MV-4-11 (cell line): ENCODE measurements at places on chromosomes 1 and 21.

- DNase-seq: no peak
Observed at GRCh38 chr1:87800006-87800405, 471.3 kb downstream of the LMO4 start.

- peak; percentile 29 for DNase-seq
Observed at GRCh38 chr1:84758968-84759491, 68.8 kb upstream of the SSX2IP start.

- no peak for DNase-seq
Observed at GRCh38 chr1:51247499-51247898, 11.4 kb downstream of the RNF11 start.

GRCh38 chr1:160124705-160125478 lies 9.3 kb downstream of the ATP1A2 start:
- DNase-seq: peak; percentile 38

GRCh38 chr1:165857046-165857801 lies 29.8 kb downstream of the UCK2 start:
- DNase-seq: peak; percentile 91

GRCh38 chr1:203366476-203366875 lies 15.6 kb upstream of the FMOD start:
- DNase-seq: no peak

GRCh38 chr1:6123816-6124215 lies 56.3 kb downstream of the CHD5 start:
- DNase-seq: no peak

GRCh38 chr1:34842073-34842472 lies 17.5 kb downstream of the SMIM12 start:
- DNase-seq: no peak

- DNase-seq: no peak
Observed at GRCh38 chr1:8415526-8416278, 97.8 kb downstream of the SLC45A1 start.

- DNase-seq: no peak
Observed at GRCh38 chr1:212529211-212529741, 79.3 kb upstream of the ATF3 start.

- no peak for DNase-seq
Observed at GRCh38 chr1:6544831-6545230, 9.5 kb downstream of the NOL9 start.

DNA sequence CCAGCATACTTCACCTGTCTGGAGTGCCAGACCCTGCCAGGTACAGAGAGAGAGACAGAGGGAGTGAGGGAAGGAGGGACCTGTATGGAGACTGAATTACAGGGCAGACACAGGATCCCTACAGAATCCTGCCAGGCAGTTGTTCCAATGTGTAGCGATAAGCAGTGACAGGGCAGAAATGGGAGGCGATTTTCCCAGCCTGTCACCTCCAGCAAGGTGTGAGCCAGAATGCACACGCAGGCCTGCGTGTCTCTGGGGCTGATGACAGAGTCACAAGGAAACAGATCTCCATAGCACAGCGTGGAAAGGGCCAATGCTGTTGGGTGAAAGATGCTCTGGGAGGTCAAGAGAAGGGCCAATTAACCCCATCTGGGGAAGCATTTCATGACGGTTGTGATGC lies 111.3 kb downstream of the HIVEP3 start:
- no peak for DNase-seq

DNA sequence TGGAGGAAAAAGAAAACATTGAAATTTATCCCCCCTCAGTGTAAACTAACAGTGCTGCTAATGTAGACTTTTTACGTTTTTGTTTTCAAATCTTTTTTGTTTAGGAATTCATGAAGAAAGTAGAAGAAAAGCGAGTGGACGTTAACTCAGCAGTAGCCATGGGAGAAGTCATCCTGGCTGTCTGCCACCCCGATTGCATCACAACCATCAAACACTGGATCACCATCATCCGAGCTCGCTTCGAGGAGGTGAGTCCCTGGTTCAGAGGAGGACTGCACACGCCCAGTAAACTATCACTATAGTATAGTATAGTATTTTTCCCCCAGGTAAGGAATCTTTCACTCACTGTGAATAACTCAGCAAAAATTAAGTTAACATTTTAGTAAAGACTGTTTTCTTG lies 37.8 kb upstream of the BMP8A start:
- DNase-seq: no peak

DNA sequence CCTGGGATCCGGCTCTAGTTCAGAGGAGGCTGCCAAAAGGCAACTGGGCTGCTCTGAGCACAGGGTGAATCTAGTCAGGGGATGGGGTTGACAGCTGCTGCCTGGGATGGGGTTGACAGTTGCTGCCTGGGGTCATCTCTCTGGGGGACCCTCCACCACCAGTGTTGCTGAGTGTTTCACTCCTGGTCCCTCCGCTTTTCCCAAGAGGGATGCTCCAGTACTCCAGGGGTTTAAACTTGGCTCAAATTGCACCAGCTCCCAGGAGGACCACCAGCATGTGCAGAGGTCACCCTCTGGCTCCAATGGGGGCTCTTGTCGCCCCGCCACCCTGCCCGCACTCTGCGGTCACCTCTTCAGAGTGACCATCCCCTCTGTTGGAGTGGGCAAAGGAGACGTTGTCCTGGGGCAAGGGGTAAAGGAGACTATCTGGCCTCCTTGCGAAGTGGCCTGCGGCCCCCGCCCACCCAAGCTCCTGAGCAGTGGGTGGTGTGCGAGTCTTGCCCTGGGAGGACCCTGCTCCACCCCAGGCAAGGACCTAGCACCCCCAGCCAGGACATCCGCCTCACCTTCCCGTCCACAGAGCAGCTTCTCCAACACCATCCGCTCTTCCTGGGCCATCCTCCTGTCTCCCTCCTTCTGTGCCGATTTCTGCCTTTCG lies 52.6 kb downstream of the SIK1 start:
- DNase-seq: no peak

DNA sequence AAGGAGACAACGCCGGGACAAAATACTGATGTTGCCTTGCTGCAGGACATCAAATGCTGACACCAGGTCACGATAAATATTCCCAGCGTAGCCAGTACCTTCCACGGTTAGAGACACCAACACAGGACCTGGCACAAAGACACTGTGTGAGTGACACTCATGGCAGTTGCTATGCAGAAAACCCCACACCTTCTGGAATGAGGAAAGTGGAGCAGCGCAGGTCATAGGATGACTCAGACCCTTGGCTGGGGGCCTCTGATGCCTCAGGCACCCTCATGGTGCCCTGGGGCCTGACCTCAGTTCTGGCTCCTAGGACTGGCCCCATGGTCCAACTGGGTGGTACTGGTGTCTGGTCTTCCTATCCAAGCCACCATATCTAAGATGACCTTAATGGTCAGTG lies 7.0 kb downstream of the DCST2 start:
- DNase-seq: no peak

DNA sequence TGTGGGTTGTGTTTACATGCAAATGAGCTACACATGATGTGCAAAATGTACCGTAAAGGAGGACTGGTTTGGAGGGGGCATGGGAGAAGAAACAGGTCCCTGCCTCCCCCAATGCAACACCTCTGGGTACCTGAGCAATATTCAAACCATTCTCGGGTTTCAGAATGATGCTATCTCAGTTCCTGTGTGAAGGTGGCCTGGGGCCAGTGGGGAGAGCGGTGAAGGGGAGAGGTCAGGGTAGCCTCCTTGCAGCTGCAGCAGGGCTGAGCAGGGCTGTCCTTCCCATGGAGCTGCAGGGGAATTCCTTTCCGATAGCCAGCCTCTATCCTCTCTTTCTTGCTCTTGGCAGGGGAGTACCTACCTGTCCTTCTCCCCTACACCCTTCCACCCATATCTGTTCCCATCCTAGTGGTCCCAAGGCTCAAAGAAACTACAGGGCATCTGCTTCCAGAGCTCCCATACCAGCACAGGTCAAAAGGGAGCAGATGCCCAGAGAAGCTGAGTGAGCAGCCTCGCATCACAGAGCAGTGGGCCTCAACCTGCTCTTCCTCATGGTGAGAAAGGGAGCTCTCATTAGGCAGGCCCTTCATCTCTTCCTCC lies 11.9 kb downstream of the MEF2D start:
- no peak for DNase-seq

- no peak for DNase-seq
Observed at GRCh38 chr1:153483776-153484175, 23.3 kb upstream of the S100A7 start.

DNA sequence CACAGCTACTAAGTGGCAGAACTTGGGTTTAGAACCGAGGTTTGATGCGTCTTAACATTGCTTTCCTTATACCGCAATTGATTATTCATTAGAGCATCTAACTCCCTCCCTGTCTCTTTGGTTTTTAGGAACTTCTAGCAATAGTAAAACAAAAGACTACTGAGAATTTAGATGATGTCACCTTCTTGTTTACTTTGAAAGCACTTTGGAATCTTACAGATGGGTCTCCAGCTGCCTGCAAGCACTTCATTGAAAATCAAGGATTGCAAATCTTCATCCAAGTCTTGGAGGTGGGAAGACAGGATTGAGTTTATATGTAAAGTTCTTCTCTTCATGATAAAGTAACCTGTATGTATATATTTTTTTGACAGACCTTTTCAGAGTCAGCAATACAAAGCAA lies 35.0 kb downstream of the ZYG11A start:
- DNase-seq: no peak

GRCh38 chr1:178751046-178751445 lies 26.0 kb downstream of the RALGPS2 start:
- no peak for DNase-seq

DNA sequence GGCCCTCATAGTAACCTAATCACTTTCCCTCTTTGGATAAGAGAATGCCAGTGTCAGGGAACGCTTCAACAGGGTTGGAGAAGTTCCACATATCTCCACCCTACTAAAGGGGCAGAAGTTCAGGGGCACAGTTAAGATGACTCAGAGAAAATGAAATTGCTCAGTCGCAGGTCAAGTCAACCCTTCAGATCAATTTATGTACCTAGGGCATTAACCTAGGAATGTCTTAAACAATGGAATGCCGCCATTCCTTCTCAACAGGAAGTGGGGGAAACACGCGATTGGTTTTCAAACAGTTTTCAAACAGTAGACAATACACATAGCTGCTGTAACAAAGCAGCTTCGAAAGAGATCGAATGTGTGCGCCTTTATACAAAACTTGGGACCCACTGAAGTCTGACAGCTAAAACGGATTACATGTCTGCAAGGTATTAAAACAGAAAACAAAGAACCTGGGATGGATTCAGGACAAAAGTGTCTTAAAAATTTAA lies 897 bp downstream of the SLC25A24 start:
- DNase-seq: peak; percentile 32

DNA sequence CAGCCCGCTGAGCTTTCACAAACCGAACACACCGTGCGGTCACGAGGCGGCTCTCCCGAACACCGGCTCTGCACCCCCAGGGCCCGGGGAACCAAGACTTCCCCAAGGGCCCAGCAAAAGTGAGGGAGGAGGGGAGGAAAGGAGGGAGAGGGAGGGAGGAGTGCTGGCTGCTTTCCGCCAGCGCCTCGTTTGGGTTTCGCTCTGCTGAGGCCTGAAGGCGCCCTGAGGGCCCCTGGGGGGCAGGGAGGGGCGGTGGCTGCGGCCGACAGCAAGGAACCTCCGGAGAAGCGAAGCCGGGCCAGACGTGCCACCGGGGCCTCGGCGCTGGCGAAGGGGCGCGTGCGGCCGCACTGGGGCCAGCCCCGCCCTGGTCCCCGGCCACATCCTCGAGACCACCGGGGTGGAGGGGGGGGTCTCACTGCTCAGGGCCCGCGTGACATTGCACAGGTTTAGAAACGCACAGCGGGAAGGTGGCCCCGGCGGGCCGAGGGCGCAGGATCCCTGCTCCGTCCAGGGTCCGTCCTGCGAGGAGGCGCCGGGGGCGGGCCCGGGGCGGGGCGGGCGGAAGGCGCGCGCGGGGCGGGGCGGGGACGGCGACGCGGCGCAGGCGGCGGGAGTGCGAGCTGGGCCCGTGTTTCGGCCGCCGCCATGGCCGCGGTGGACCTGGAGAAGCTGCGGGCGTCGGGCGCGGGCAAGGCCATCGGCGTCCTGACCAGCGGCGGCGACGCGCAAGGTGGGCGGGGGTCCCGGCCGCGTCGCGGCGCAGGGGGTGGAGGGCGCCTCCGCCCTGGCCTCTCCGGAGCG lies at the start of gene PFKL:
PFKL (plus strand) TSS at position 596 of the 804 bp plus-strand sequence; CDS start at position 649, 53 bp downstream.
- DNase-seq: peak; percentile 74

DNA sequence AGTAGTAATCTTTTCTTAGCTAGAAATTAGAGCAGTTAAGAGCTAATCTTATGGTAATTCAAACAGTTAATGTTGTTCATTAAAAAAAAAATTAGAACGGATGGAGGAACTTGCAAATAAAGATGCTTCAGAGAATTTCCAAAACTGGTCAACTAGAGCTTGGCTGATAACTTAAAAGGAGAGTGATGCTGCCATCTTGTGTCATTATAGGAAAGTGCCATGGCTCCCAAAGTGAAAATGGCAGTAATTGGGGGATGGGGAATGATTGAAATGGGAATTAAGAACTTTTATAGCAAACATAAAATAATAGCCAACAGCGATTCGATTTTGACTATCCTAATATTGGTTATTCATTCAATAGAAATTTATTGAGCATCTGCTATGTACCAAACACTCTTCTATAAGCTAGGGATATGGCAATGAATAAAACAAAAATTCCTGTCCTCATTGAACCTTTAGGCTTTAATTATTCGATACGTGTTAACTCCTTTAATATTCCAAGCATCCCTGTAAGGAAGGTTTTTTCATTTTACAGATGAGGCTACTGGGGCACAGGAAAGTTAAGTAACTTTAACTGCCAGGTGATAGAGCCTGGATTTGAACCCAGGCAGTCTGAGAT lies 5.7 kb upstream of the PLPP3 start:
- peak; percentile 20 for DNase-seq

DNA sequence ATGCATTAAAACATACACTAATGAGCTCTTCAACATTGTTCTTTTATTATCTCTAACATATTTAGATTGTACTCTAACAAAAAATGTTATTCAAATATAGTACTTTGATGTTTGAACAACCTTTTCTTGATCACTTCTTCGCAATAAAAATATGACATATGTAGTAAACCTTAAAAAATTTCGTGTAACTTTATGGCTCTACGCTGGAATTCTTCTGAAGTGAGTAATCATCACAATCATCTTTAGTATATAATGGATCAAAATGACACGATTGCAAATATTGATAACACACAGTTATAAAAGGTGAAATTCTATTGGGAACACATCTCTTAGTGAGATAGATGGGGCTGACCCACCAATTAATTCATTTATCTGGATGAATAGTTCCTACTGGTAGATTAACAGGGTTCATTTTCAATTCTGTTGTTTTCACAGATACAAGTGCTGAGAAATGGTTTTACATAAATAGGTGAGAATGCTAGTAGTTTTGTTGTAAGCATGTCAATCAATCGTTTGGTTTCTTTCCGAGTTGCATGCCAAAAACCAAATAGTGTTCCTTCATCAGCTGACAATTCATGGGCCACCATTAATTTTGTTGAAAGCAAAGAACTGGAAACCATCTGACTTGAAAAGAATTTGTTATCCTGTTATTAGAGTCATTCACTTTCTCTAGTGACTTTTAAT lies 1.5 kb upstream of the ZMPSTE24 start:
- DNase-seq: no peak

DNA sequence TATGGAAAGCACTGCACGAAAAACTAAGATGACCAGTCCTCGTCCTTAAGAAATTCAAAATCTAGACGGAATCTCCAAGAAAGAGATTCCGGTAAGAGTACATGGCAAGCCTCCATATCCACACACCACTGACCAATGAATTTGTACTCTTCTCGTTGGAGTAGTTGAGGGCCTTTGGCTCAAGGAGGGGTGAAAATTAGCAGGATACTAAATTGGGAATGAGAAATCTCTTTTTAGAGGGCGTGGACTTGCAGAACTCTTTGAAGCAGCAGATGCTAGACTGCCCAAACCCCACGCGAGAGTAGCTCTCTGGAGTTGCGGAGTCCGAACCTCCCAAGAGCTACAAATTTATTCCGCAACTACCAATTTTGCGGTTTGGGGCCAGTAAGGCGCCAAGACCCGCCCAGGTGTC lies 872 bp upstream of the PPP2R5A start:
- peak; percentile 41 for DNase-seq

GRCh38 chr1:118042501-118042900 lies 113.0 kb downstream of the WDR3 start:
- DNase-seq: no peak
